Activated CD4-positive, alpha-beta T cell treated with anti-CD3 and anti-CD28 coated beads, Interleukin-2, amount 10 ng/mL, durations not matched to agents 7 days and 5 days (primary cell): ENCODE measurements at places on chromosomes 3 and 15. TPM values are rescaled to one million over a fixed set of nuclear protein-coding genes. Genes with fewer than 3 reads are reported as not detected.
A peak's percentile ranks its signal among the peaks of the same experiment; 100 is the strongest.

RHO gene
- total RNA-seq = not detected

GOLGA8T gene
- total RNA-seq = not detected

DNA sequence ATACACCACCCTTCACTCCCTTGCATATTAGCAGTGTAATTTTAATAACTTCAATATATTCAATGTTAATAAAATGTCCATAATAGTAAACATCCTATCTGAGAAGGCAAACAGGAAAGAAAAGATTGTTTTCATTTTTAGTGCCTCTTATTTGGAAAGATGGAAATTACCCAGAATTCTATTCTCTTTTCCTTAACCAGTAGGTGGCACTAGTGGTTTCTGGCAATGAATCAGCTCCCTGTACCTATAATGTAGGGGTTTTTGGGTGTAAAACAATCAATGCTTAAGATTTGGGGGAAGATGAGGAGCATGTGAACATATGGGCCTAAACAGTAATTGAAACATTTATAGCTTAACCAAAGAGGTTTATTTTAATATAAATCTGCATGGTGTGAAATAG, 5.7 kb upstream of the SEMA6D start:
- no peaks in the 10 kb centered on the region for H3K4me1 ChIP-seq
- no peaks in the 10 kb centered on the region for H3K36me3 ChIP-seq
- H3K27me3 ChIP-seq = peaks cover 23% of the 10 kb centered on the region
- no peak overlapping the region for H3K4me3 ChIP-seq

- DNase-seq = peak; percentile 54
- H3K4me1 ChIP-seq = no peaks in the 10 kb centered on the region
- H3K4me3 ChIP-seq = no peak overlapping the region
- H3K27ac ChIP-seq = no peak overlapping the region
- H3K36me3 ChIP-seq = no peaks in the 10 kb centered on the region
Observed at GRCh38 chr3:118817748-118818165, 216.9 kb downstream of the IGSF11 start.

C3orf49 gene
- total RNA-seq = not detected

GRCh38 chr3:171251835-171252234, 208.4 kb downstream of the TNIK start:
- H3K27me3 ChIP-seq = no peaks in the 10 kb centered on the region
- no peak overlapping the region for H3K4me3 ChIP-seq
- no peak for DNase-seq
- peaks cover 48% of the 10 kb centered on the region for H3K4me1 ChIP-seq
- H3K36me3 ChIP-seq = peaks cover 51% of the 10 kb centered on the region
- H3K27ac ChIP-seq = no peak overlapping the region

DNA sequence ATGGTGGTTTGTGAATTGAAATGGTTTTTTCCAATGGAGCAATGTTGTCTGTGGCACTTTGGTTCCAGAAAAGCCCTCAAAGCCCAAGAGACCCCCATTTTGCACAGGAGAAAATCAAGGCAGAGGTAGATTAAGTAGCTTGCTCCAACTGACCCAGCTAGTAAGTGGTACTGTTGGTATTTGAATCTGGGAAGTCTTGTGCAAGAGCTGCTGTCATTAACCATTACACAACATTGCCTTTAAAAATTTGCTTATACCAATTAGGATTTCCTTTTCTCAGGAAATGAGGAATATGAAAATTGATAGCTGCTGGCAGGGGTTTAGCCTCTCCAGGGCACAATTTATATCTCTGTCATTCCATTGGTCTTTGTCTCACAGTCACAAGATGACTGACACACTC, 102.4 kb upstream of the UBE3A start:
- no peaks in the 10 kb centered on the region for H3K4me1 ChIP-seq
- no peak overlapping the region for H3K4me3 ChIP-seq
- DNase-seq = no peak
- H3K36me3 ChIP-seq = no peaks in the 10 kb centered on the region
- H3K27ac ChIP-seq = no peak overlapping the region

DNA sequence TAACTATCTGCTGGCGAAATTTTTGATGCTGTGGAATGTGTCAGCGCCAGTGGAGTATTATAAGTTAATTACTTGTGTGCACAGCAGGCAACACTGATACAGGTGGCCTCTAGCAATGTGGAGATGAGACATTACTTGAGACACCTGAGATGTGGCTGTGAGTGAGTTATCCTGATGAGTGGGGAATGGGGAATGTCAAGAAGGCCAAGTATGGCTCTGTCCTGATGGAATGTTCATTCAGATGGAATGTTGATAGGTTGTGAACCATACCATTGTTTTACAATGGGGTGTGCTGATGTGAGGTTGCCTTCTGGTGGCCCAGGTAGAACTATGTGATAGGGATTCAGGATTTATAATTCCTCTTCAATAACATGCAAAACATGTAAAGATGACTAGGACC, 404.8 kb downstream of the PTPRG start:
- no peak for DNase-seq
- H3K4me3 ChIP-seq = no peak overlapping the region
- no peaks in the 10 kb centered on the region for H3K4me1 ChIP-seq
- no peaks in the 10 kb centered on the region for H3K36me3 ChIP-seq
- no peaks in the 10 kb centered on the region for H3K27me3 ChIP-seq

DNA sequence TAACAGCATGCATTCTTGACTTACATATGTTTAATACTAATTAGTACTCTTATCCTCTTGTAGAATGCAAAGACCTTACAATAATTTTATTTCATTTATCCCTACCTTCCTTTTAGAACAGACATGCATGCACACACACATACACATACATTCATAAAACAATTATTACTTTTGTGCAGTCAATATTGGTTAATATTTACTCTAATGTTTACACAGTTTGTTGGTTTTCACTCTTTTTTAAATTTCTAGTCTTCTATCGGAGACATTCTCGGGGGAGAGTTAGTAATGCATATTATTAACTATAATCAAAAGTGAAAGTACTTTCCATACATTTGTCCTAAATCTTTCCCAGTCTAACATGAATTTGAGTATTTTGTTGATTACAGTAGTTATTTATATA, 317.7 kb upstream of the DPH6 start:
- H3K27ac ChIP-seq = no peak overlapping the region
- DNase-seq = no peak
- no peaks in the 10 kb centered on the region for H3K4me1 ChIP-seq
- H3K4me3 ChIP-seq = no peak overlapping the region
- H3K27me3 ChIP-seq = no peaks in the 10 kb centered on the region

DNA sequence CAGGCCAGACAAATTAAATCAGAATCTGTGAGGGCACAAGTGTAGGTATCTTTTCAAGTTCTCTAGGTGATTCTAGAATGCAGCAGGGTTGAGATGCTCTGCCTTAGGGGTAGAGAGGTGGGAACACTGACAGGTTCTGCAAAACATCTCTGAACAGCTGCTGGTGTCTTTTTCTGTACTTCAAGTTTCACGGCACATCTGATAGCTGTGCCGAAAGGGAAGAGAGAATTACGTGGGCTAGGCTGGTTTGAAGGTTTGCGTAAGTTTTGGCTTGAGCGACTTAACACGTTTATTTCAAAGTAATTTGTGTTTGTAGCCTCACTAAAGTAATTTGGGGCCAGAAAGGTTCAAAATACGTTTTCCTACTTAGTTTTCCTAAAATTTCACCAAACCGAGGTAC, 22.5 kb downstream of the PXK start:
- no peak overlapping the region for H3K4me3 ChIP-seq
- H3K4me1 ChIP-seq = peaks cover 70% of the 10 kb centered on the region
- DNase-seq = no peak
- peak overlapping the region; percentile 21 for H3K27ac ChIP-seq
- H3K27me3 ChIP-seq = no peaks in the 10 kb centered on the region

C3orf52 gene
- 9.2 TPM for total RNA-seq

DNA sequence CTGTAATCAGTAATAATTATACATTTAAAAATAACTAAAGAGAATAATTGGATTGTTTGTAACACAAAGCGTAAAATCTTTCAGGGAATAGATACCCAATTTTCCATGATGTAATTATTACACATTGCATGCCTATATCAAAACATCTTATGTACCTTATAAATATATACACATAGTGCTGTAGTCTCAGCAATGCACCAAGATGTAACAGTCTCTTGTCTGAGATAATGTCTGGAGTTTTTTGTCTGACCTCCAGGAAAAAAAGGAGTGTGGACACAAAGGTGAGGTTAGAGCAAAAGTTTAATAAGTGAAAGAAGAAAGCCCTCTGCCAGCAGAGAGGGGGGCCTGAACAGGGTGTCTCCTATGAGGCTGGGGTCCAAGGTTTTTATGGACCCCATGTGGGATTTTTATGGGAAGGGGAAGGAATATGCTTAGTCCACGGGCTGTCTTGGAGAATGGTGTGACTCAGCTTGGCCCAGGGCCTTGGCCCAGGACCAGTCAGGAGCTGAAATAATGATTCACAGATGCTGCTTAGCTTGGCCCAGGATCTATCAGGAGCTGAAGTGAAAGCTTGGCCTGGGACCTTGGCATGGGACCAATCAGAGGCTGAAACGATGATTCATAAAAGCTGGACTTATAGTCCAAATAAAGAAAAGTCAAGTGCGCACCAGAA, 545.0 kb downstream of the ZPLD1 start:
- no peaks in the 10 kb centered on the region for H3K36me3 ChIP-seq
- DNase-seq = no peak
- H3K27ac ChIP-seq = no peak overlapping the region
- no peak overlapping the region for H3K4me3 ChIP-seq
- H3K4me1 ChIP-seq = no peaks in the 10 kb centered on the region
- H3K27me3 ChIP-seq = no peaks in the 10 kb centered on the region

SPSB4 gene
- not detected for total RNA-seq

DNA sequence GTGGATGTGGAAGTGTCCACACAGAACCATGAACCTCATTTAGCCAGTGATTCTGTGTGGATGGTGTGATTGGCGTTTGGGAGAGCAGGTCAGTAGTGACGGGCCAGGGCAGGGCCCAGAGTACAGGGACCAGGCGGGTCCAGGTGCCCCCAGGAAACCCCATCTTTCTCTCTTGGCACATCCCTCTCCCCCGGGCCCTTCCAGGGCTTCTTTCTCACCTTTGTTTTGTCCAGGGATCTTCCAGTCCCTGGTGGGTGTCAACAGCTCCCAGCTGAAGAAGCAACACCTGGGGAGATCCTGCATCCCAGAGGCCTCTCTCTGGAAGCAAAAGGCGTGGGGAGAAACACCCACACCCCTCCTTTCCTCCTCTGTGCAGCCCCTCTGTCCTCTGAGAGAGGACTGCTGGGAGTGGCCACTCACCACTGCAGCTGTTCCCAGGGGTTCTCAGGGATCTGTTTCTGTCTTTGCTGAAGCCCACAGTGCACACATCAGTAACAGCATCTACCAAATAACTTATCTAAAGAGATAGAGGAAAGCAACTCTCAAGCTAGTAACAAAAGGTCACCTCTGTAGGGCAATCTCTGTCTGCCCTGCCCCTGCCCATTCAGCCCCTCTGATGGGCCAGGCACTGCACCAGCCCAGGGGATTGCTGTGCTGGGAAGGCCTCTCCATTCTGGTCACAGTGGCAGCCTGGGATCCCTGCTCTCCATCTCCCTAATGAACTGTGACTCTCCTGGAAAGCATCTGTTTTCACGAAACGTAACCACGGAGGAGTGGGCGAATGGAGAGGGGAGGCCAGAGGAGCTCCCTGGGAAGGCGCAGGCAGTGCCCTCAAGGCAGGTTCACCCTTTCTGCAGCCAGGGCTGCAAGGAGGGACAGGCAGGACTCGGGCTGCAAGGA, 98.3 kb upstream of the ALDH1A3 start:
- no peak overlapping the region for H3K27ac ChIP-seq
- H3K36me3 ChIP-seq = no peaks in the 10 kb centered on the region
- no peak overlapping the region for H3K4me3 ChIP-seq
- peak; percentile 1 for DNase-seq
- no peaks in the 10 kb centered on the region for H3K4me1 ChIP-seq

NOX5 gene
- not detected for total RNA-seq

- DNase-seq = no peak
- peaks cover 81% of the 10 kb centered on the region for H3K36me3 ChIP-seq
- H3K4me3 ChIP-seq = no peak overlapping the region
- peaks cover 87% of the 10 kb centered on the region for H3K4me1 ChIP-seq
- H3K27me3 ChIP-seq = no peaks in the 10 kb centered on the region
- H3K27ac ChIP-seq = no peak overlapping the region
Observed at GRCh38 chr3:112467539-112467938, 31.7 kb downstream of the BTLA start.

GPR62 gene
- not detected for total RNA-seq

DNA sequence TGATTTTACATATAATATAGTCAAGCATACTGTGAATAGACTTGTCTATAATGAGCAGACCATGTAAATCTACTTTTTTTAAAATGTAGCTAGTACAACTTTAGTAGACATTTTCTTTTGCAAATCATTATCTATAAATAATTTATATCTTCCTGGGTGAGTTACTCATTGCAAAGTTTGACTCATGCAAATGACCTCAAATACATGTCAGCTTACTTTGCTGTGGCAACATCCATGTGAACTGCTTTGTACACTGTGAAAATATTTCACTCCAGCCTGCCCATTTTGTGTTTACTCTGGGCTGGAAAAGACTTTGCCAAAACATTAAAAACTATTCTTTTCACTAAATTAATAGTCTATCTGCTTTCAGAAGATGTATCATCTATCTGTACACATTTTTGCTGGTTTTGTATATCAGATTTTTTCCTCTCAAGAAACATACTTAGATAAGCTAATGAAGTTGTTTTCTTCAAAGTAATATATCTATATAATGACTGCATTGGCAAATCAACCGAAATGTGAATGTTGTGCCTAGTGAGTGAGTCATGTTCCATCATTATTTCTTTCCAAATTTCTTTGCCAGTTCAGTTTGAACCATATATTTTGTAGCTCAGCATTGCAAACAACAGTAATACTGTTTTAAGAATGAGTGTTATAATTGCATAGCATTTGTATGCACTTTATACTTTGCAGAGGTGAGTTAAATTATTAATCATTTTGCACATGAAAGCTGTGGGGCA, 26.5 kb downstream of the IGSF10 start:
- no peaks in the 10 kb centered on the region for H3K4me1 ChIP-seq
- no peaks in the 10 kb centered on the region for H3K36me3 ChIP-seq
- H3K27ac ChIP-seq = no peak overlapping the region
- no peak overlapping the region for H3K4me3 ChIP-seq
- H3K27me3 ChIP-seq = no peaks in the 10 kb centered on the region

DNA sequence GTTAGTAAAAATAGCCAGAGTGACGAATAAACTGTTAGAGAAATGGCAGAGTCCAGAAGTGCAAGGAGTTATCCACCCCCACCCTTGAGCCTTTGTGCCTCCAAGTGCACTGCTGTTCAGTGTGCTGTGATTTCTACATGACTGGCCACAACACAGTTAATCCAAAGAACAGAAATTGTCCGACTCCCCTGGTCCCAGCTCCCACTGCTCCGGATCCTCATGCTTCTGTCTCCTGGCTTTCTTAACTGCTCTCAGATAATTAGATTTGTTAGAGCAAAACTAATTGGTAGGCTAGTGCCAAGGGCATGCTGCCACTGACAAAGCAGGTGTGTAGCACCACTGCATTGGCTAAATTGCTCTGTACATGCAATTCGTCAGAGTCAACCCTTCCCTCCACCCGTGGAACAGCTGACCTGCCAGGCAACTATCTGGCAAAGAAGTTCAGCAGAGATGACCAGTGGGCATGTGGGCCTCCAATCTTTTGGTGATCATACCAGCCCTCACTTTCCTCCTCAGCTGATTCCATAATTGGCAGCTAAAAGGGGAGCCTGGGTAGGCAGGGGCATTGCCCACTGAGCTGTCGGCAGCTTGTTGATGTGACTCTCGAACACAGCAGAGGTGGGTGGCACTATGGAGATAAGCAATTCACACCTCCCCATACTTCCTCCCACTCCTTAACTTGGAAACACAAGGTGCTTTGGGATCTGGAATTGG, 18.9 kb upstream of the ACAP2 start:
- no peak overlapping the region for H3K27ac ChIP-seq
- H3K4me1 ChIP-seq = peaks cover 13% of the 10 kb centered on the region
- no peak overlapping the region for H3K4me3 ChIP-seq

CLRN1 gene
- total RNA-seq = not detected

DISP2 gene
- total RNA-seq = 1.4 TPM

RTP1 gene
- total RNA-seq = not detected

TMC3 gene
- not detected for total RNA-seq
